ENCODE measurements at places on chromosomes 6 and 20.

DNA sequence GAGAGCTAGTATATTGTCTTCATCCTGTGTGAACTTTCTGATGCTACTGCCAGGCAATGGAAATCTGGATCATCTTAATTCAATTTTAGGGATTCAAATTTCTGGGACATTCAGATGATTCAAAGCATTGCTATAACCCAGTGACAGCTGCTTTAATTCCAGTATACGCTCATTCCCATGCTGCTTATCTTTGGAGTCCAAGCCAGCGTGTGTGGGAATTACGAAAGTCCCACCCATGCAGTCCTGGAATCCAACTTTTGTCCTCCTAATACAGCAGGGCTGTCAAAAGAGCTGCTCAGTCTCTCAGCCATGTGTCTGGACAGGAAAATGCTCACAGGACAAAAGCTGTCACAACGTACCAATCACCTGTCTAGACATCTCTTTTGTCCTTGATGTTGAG lies 219.8 kb downstream of the LAMA2 start:
- no peak for DNase-seq

GRCh38 chr6:161922631-161923119 lies 648.8 kb upstream of the AGPAT4 start:
- no peak for DNase-seq

- no peak for DNase-seq
These were observed 46.7 kb upstream of the ATXN1 start for GRCh38 chr6:16807956-16808355.

DNA sequence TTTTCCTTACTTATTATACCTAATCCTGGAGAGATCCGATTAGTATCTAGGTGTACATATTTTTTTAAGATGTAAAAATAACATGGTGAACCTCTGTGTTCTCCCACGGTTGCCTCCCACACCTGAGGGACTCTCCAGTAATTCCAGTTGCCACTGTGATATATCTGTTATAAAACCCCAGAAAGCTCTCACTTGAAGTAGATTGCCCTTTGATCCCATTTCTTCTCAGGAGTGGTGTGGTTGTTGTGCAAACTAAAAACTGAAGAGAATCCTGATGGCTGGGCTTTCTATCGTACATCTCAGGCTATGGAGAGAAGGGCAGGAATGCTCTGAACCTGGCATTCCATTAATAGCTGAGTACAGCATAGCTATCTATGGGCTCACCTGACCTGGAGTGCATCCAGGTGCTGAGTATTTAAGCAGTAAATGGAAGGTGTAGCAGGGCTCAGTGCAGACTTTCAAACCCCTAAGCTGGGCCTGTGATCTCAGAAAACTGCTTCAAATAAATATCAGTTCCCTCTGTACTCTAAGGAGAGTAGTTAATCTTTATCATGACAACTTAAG lies 41.0 kb downstream of the VGLL2 start:
- no peak for DNase-seq

DNA sequence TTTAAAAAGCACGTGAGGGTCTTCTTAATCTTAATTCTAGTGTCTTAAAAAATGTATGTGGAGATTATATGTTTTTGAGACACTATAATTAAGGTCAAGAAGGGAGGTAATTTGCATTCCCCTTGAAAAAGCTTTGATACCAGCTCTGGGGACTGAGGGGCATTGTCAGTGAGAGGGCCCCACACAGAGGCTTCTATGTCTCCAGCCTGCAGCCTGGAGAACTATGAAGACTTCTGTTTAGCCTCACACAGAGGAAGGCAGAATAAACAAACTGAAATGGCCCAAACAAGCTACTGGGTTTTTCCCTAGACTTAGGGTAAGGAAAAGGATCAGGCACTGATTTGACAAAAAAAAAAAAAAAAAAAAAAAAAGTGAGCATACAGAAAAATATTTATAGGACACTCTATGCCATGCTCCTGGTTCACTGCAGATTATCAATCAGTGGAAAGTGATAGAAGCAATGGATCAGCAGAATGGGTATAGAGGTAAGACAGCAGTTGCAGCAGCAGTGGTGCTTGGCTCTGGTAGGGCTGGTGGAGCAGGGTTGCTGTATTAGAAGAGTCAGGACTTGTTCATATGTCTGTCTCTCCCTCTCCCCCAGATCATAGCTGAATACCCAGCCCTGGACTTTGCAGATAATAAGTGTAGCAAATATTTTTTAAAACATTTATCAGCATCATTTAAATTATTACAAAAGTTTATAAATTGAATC lies 85.4 kb downstream of the KLHL32 start:
- no peak for DNase-seq

DNA sequence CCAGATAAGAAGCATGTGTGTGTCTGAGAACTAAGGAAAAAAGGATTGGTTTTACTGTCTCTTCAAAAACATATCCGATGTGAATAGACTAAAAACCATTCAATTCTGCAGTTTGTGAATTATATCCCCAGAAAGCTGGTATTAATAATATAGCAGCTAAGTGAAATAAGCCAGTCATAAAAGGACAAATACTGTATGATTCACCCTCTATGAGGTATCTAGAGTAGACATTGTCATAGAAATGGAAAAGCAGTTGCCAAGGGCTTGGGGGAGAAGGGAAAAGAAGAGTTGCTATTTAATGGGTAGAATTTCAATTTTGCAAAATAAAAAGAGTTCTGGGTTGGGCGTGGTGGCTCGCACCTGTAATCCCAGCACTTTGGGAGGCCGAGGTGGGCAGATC lies 137.5 kb downstream of the ATXN1 start:
- DNase-seq, result no peak

DNA sequence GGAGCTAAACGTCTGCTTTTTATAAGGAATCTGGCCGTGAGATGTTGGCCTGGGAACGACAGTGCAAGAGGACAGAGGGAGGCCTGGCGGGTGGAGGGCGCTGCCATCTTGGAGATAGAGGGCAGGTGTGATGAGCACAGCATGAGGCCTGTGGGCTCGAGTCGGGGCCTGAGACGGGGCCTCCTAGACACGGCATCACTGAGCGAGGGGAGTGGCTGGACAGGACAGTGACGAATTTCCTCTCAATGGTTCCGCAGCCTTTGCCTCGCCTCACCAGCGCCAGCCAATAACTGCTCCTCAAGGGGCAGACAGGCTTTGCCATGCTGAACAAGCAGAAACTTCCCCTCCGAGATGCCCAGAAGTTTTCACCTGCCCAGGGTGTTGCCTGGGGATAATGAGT lies 376.7 kb downstream of the THBS2 start:
- no peak for DNase-seq

GRCh38 chr6:134216301-134217010 lies 101.5 kb downstream of the SGK1 start:
- no peak for DNase-seq

DNA sequence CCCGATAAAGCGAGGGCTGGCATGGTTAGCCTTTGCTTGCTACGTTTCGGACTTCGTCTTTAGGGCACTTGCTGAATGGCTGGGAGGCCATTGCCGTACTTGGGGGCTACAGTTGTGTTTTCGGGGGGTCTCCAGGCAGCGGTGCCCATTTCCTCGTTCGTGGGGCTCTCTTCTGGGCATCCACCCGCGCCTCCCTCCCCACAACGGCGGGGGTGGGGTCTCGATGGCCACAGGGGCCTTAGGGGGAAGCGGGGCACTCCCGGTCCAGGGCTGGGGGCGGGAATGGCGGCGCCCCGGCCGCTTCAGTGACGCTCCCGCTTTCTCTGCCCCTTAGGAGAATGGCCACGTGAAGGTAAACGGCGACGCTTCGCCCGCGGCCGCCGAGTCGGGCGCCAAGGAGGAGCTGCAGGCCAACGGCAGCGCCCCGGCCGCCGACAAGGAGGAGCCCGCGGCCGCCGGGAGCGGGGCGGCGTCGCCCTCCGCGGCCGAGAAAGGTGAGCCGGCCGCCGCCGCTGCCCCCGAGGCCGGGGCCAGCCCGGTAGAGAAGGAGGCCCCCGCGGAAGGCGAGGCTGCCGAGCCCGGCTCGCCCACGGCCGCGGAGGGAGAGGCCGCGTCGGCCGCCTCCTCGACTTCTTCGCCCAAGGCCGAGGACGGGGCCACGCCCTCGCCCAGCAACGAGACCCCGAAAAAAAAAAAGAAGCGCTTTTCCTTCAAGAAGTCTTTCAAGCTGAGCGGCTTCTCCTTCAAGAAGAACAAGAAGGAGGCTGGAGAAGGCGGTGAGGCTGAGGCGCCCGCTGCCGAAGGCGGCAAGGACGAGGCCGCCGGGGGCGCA lies 2.4 kb downstream of the MARCKS start:
- DNase-seq, result no peak

DNA sequence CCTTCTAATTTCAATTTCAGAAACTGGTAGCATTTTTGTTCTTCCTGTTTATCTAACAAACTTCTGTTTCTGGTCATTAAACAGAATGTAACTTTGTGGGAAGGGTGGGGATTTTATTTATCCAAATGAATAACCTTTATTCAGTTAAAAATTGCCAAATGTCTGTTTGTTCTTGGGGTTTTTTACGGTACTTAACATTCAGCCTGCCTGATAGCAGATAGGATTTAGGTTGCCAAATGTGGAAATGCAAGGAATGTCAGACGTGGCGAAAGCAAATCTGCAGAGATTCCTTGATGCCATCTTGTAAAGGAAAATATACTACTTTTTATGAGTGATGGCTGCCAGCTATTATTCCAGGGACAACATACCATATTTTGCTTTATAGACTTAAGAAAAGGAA lies 95.7 kb downstream of the LYRM2 start:
- no peak for DNase-seq

GRCh38 chr6:118895261-118895560 lies 1.3 kb downstream of the ASF1A start:
- DNase-seq, result no peak

DNA sequence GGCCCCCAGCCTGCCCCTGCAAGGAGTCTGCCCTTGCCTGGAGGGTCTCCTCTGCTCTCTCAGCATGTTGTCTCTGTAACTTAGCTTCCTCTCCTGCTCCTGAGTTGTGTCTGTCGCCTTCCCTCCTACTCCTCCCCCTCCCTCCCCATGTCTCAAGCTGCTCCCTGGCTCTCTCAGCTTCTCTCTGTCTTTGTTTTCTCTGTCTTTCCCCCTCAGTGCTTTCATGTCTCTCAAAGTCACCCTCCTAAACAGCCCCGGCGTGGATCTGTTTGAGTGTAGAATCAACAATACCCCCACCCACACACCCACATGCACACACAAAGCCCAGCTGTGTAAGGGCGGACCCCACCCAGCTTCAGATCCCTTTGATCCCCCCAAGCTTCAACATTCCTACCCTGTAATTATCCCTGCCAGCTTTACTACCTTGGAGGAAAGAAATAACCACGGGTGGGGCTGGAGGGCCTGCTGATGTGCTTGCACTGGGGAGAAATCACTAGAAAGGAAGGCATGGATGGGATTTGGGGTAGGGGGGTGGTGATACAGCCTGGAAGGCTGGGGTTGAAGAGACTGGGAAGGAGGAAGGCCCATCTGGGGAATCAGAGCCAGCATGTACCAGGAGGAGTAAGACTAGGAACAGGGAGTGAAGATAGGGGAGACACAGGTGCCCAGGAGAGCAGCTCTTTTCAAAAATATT lies 1.0 kb upstream of the LY6G6D start:
- DNase-seq, result no peak

DNA sequence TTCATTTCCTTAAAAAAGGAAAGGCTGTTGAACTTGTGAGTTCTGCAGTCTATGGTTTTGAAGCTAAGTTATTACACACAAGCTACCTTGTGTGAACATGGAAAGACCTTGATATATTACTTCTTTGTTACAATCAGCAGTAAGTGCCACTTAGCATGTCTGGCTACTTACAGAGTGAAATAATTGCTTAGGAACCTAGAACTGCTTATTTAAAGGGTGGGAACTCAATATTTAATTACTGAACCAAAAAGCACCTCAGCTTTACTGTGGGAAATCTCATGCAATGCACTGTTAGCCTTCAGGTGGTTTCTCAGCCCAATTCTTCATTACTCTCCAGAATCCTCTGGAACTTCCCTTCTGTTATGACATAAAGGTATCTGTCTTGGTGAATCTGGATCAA lies 17.9 kb downstream of the PERP start:
- DNase-seq, result no peak

GRCh38 chr6:3162565-3163247 lies 5.4 kb upstream of the TUBB2A start:
- DNase-seq, result peak; percentile 73

DNA sequence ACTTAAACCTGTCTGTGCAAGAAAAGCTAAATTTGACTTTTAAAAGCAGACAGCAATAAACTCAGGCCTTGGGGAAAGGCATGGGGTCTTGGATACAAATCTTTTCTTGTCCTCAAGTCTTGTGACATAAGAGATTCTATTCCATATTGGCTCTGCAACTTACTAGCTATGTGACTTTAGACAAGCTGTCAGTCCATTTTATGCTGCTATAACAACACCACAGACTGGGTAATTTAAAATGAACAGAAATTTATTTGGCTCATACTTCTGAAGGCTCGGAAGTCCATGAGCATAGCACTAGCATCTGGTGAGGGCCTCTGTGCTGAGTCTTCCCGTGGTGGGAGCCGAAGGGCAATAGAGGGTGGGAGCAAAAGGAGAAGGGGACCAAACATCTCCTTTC lies 246.0 kb upstream of the MOCS1 start:
- no peak for DNase-seq

DNA sequence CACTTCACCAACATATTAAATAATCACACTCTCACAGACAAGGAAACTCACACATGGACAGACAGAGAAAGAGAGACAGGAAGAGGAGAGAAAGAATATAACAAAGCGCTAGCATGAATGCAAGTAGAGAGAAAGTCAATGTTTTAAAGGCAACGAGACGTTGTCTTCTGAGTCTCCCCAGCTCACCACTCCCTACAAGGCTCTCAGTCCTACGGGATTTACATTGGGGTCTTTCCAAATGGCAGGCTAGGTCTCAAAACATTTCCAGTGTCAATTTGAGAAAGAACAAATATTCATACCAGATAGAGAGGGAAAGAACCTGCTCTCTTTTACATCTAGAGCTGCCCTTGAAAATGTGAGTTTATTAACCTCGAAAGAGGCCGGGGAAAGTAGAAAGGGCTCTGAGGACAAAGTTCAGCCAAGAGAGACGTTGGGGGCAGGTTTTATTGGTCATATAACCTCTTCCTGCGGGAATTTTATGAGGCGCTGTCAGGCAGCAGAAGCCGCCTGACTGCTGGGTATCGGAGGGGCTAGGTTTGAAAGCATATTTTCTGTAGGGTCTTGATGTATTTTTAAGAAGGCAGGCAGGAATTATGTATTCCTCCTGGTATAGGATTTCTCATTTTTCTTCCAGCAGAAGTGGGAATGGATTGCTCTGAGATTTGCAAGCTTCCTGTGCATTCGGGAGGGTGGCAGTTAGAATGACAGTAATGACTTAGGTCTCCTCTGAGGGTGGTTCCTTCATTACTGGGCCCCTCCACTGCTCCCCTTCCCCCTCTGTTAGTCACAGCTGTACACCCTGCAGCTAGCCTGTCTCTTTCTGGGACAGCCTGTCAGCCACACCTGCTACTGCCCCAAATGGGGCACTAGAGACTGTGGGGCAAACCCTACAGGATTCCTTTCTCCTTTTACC lies 34.4 kb upstream of the KIF16B start:
- no peak for DNase-seq

GRCh38 chr20:47676912-47677634 lies 108.2 kb downstream of the SULF2 start:
- DNase-seq, result no peak

- DNase-seq, result no peak
These were observed 89.3 kb upstream of the SLC22A23 start for GRCh38 chr6:3546121-3546520.

Data from CD4-positive, alpha-beta T cell treated with Interleukin-21 for 1 hour (primary cell).